Purkinje cell (primary cell): ENCODE measurements at places on chromosomes 13 and 19. TPM values are rescaled to one million over a fixed set of nuclear protein-coding genes. Genes with fewer than 3 reads are reported as not detected.

The WDR62 gene
- polyA plus RNA-seq: 1.9 TPM in 1 of 2 replicates, not detected in the other

The VAV1 gene
- 0.12 TPM in 1 of 2 replicates, not detected in the other for polyA plus RNA-seq

The SERP2 gene
- 114 and 119 TPM in 2 replicates for polyA plus RNA-seq

The WDR88 gene
- not detected in 2 replicates for polyA plus RNA-seq

The ZNF613 gene
- polyA plus RNA-seq: 5.2 and 6.9 TPM in 2 replicates

The SRRM5 gene
- not detected in 2 replicates for polyA plus RNA-seq

The PBX4 gene
- not detected in 2 replicates for polyA plus RNA-seq
